ENCODE measurements at places on chromosomes 2 and 18.

DNA sequence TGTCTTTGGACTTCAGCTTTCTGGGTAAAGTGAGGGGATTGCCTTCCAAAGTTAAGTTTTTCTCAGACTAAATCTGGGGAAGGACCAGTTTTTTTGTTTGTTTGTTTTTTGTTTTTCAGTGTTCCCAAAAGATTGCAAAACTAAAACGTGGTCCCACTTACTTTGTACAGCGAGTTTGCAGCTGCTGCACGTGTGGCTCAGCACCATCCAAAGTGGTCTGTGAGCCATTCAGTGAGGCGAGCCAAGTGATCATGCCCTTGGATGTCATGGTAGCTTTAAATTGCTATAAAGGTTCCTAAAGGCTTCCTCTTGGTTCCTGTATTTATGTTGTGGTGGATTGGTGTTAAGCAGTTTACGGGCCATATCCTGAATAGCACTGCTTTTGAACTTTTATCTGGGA, 23.0 kb downstream of the TET3 start:
- no peak for DNase-seq

- DNase-seq: no peak
Observed at GRCh38 chr18:34928088-34928753, 113.0 kb upstream of the MAPRE2 start.

DNA sequence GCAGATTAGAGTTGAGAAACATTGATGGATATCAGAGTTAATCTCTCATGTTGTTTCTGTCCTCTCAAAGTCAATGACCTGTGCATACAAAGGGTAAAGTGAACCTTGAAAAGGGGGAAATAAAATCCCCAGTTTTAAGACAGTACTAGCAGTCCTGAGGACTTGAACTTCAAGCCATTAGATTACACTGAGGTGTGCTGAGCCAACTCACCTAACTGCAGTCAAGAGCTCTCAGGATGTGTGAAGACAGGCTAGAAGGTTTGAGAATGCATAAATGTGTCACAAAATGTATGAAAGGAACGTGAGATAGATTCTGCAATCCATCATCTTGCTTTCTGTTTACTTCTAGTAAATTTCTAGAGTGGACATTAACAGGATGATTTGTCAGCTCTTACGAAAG, 35.5 kb downstream of the DOCK10 start:
- no peak for DNase-seq

- no peak for DNase-seq
Observed at GRCh38 chr2:154836632-154837031, 138.1 kb downstream of the KCNJ3 start.

DNA sequence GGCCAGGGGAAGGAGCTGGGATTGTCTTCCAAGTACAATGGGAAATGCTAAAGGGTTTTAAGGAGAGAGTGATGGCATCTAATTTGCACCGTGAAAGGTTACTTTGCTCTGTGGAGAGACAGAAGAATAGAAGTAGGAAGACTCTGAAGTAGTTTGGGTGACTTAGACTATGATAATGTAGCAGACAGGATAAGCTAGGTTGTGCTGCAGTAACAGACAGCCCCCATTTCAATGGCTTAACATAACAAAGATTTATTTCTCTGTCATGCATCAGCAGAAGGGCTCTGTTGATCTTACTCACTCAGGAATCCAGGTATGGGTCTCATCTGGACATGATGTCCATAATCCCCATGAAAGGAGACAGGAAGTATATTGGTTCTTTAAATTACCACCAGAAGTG, 26.4 kb downstream of the GNLY start:
- no peak for DNase-seq

DNA sequence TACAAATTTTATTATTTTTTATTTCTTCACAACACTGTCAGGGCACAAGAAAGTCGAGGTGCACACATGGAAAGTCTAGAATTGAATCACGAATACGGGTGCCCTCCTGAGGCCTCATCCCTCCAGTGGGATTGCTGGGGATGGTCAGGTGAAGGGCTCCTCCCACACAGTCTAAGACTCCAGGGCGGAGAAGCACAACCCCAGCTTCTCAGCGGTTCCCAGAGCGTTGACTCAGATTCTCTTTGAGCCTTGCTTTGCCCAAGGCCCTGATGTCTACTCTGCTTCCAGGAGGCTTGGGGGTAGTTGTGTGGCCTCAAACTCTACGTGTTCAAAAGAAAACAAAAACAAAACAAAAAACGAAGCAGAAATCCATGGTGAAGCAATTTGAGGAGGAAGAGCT, 108.4 kb downstream of the LYPD6B start:
- DNase-seq: no peak

- no peak for DNase-seq
Observed at GRCh38 chr18:39772155-39772919, 2182.7 kb upstream of the PIK3C3 start.

GRCh38 chr2:240298117-240298790, 137.2 kb upstream of the GPC1 start:
- no peak for DNase-seq

GRCh38 chr2:127653421-127654083, 7.6 kb downstream of the GPR17 start:
- DNase-seq: no peak

DNA sequence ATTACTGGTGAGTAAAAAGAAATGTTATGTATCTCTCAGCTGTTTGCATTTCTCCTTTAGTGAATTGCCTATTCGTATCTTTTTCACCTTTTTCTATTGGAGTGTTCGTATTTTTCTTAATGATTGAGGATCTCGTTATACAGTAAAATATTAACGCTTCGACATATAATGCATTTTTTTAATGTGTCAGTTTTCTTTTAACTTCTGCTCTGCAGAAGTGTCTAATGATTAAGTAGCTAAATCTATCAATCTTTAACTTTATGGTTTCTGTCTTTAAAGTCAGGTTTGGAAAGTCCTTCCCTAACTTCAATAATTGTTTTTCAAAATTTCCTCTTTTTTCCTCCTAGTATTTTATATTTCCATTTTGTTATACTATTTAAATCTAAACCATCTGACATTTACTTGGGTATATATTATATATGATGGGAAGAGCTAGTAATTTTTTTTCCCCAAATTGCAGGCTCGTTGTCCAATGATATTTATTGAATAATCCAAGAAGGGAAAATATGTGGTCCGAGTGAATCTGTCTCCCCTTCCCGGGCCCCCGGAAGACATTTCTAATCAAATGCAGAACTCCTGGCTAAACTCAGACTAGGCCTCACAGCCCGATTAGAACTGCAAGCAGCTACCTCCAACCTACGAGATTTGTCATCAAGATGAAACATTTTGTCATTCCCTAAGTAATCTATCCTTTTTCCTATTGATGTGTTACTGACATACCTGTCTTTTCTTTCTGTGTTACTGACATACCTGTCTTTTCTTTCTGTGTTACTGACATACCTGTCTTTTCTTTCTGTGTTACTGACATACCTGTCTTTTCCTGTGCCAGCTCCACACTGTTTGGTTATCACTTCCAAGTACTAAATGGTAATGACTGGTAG, 17.2 kb downstream of the PCBP1 start:
- DNase-seq: no peak

- DNase-seq: no peak
Observed at GRCh38 chr2:22697054-22697788, 687.8 kb upstream of the KLHL29 start.

DNA sequence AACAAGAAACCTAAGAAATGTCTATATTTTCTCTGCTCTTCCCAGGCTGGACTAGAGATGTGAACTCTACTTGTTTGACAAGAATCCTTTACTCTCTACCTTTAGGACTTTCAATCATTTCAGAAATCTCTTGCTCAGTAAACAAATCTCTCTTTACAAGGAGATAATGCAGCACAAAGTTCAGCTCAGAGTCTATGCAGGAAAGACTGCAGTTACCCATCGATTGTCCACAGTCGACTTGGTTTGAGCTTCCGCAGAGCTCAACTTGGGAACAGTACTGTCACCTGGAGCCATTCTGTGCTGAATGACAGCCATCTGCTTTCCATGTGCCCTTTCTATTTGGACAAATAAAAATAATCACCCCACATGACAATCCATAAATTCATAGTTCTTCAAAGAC, 259.7 kb upstream of the STON1 start:
- DNase-seq: no peak
